ENCODE measurements at places on chromosomes 2 and 18. TPM values are rescaled to one million over a fixed set of nuclear protein-coding genes. Genes with fewer than 3 reads are reported as not detected.

- H3K4me1 ChIP-seq: peaks cover 3% of the 10 kb centered on the region
- peak; percentile 27 for DNase-seq
- no peak overlapping the region for H3K27ac ChIP-seq
- no peak overlapping the region for H3K4me3 ChIP-seq
Measured at GRCh38 chr18:8496186-8496585, 113.1 kb upstream of the RAB12 start.

GRCh38 chr2:110708455-110708854, 23.9 kb upstream of the ACOXL start:
- no peak overlapping the region for H3K4me3 ChIP-seq
- no peaks in the 10 kb centered on the region for H3K4me1 ChIP-seq
- no peaks in the 10 kb centered on the region for H3K36me3 ChIP-seq
- H3K27ac ChIP-seq: no peak overlapping the region

Gene GPR45
- not detected for total RNA-seq

- H3K4me1 ChIP-seq: no peaks in the 10 kb centered on the region
- no peaks in the 10 kb centered on the region for H3K36me3 ChIP-seq
- no peaks in the 10 kb centered on the region for H3K27me3 ChIP-seq
- no peak for DNase-seq
- no peak overlapping the region for H3K27ac ChIP-seq
Measured at GRCh38 chr2:143162997-143163396, 33.8 kb downstream of the ARHGAP15 start.

Gene INPP4A
- 18.9 TPM for total RNA-seq

Gene IMMT
- 54.0 TPM for total RNA-seq

GRCh38 chr2:232411901-232412629, 5.4 kb downstream of the ALPG start:
- no peak overlapping the region for H3K4me3 ChIP-seq
- H3K27me3 ChIP-seq: no peaks in the 10 kb centered on the region
- H3K4me1 ChIP-seq: no peaks in the 10 kb centered on the region

DNA sequence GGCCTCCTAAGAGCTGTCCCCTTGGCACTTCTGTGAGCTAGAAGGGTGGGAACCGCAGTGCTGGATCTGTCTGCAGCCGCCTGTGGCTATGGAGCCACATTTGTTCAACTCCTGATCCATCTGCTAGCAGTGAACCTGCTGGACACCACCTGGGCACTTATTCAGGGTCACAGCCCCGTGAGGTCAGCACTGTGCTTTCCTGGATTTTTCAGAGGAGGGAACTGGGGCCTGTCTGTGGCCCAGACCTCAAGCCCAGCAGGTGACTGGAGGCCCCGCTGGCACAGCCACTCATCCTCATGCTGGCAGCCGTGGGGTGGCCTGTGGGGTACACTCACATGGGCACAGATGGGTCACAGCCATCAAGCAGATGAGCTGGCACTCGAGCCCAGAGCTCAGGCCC, 155.3 kb downstream of the TFCP2L1 start:
- no peaks in the 10 kb centered on the region for H3K27me3 ChIP-seq
- DNase-seq: no peak
- H3K4me3 ChIP-seq: no peak overlapping the region
- peaks cover 2% of the 10 kb centered on the region for H3K4me1 ChIP-seq
- H3K27ac ChIP-seq: no peak overlapping the region
- no peaks in the 10 kb centered on the region for H3K36me3 ChIP-seq

Gene KRTCAP3
- total RNA-seq: 40.1 TPM

GRCh38 chr2:155151472-155151871, 453.0 kb downstream of the KCNJ3 start:
- no peaks in the 10 kb centered on the region for H3K27me3 ChIP-seq
- DNase-seq: no peak
- no peaks in the 10 kb centered on the region for H3K36me3 ChIP-seq

Measured in thyroid gland (tissue), 4 donors.